Activated CD8-positive, alpha-beta memory T cell treated with anti-CD3 and anti-CD28 coated beads, Interleukin-2, amount 50 U/mL, for 48 hours (primary cell): ENCODE measurements at places on chromosomes 6 and 20.

DNA sequence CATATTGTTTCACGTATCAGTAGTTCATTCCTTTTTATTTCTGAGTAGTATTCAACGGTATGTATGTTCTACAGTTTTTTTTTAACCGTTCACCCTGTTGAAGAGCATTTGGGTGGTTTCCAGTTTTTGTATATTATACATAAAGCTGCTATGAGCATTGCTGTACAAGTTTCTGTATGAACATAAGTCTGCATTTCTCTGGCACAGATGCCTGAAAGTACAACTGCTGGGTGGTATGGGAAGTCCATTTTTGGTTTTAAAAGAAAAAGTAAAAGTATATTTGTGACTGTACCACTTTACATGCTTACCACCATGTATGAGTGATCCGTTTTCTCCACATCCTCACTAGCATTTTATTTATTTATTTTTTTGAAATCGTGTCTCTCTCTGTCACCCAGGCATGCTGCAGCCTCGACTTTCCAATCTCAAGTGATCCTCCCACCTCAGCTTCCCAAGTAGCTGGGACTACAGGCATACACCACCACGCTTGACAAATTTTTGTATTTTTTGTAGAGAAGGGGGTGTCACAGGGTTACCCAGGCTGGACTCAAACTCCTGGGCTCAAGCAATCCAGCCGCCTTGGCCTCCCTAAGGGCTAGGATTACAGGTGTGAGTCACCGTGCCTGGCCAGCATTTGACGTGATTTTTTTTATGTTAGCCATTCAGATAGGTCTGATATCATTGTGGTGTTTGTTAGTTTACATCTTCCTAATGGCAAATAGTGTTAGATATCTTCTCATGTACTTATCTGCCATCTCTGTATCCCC, 11.0 kb upstream of the SIM1 start:
- DNase-seq: no peak

- no peak for DNase-seq
Measured at GRCh38 chr6:6595952-6596351, 7.4 kb downstream of the LY86 start.

DNA sequence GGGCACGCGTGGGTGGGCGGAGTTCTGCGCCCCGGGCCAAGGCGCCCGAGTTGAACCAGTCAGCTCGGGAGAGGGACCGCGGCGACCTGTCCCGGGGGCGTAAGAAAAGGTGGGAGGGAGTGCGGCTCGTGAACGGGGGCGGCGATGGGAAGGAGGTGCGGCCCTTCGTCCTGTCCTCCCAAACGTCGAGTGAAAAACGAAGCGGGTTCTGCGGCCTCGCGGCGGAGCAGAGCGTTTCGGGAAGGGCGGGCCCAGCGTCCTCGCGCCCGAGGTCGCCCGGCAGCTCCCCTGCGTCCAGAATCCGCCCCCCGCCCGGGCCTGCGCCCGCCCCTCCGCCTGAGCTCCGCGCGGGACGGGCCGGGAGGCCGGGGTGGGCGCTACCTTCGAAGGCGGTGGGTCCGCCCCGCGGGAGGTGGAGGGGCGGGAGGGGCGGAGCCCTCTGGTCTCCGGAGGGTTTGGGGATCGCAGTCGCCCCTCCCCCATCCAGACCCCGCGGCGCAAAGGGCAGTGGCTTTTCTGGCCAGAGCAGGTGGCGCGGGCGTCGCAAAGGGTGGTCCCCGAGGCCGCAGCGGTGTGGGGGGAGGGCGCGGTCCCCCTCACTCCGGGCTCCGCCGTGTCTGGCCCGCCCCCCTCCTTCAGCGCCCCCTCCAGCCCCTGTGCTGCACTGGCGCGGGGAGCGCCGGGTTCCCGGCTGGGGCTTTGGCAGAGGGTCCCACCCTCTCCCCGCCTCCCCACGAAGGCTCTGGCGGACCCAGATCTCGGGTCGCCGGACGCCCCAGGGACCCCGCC, 838 bp downstream of the STMN3 start:
- DNase-seq: no peak

DNA sequence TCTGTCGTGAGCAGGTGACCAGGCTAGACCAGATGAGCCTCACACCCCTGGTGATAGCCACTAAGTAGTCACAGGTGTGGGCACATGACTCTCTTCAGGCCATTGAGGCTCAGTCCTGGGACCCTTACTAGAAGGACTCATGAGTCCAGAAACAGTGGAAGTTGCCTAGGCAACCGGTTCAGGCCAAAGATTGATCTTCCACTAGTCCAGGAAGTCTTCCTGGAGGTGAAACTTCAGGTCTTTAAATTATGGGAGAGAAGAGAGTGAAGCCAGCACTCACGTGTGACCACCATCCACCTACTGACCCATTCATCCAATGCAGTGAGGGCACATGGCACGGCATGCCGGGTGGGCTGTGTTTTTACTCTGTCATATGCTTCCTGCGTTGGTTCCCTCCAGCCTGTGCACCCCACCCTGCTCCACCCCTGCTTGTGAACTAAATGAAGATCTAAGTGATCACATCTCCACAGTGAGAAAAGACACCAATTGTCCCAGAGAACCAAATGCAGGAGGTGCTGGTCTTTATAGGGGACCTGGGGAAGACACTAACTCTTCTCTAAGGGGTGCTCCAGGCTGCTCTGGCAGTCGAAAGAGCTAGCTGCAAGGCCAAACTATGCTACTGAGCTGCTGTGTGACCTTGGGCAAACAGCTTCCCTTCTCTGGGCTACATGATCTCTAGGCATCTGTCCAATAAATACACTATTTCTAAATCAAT, 12.5 kb upstream of the STX16 start:
- DNase-seq: no peak

- DNase-seq: no peak
Measured at GRCh38 chr6:13794184-13794583, 20.2 kb downstream of the MCUR1 start.

DNA sequence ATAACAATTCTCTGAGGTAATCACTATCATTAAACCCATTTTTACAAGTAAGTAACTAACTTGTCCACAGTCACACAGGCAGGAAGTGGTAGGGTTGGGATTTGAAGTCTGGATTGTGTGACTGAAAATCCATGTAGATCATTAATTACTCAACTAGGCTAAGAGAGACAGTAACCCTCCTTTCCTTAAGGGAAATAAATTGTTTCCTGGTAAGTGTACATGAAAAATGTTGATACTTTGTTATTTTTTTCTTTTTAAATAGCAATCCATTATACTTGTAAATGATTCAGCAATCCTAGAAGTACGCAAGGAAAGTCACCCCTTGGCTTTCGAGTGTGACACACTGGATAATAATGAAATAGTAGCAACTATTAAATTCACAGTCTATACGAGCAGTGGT, 11.6 kb downstream of the SPACA1 start:
- DNase-seq: no peak

- no peak for DNase-seq
Measured at GRCh38 chr6:147216915-147217314, 12.7 kb downstream of the STXBP5 start.

- no peak for DNase-seq
Measured at GRCh38 chr6:45504947-45505346, 127.2 kb upstream of the SUPT3H start.

DNA sequence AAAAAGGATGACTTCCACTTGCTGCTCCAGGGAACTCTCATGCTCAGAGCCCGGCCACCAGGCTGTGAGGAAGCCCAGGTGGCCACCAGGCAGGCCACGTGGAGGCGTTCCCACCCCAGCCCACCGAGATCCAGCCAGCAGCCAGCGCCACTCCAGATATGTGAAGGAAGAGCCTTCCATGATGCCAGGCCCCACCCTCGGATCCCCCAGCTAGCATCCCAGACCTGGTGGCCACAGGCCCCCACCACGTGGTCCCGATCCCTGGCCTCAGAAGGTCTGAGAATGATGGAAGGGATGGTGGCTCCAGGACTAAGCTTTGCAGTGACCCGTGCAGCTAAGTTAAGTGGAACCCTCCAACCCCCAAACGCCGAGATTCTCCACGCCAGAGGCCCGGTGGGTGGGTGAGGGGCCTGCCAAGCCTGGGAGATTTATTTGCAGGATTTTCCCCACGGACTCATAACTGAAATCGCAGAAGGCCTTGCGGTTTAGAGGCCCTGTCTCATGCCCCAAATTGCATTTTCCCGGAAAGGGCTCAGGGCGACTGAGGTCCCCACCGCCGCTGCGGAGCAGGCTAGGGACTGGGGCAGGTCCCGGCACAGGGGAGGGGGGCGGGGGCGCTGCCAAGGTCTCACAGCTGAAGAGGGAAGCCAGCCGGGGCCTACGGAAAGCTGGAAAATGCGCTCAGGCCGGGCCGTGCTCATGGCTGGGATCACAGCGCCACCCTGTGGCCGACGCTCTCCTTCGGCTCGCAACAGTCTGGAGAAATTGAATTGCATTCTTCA, 31.1 kb upstream of the CST7 start:
- DNase-seq: peak; percentile 83

- DNase-seq: no peak
Measured at GRCh38 chr6:163712981-163713380, 298.5 kb downstream of the QKI start.

- DNase-seq: no peak
Measured at GRCh38 chr6:25312034-25312620, 33.0 kb downstream of the CARMIL1 start.

DNA sequence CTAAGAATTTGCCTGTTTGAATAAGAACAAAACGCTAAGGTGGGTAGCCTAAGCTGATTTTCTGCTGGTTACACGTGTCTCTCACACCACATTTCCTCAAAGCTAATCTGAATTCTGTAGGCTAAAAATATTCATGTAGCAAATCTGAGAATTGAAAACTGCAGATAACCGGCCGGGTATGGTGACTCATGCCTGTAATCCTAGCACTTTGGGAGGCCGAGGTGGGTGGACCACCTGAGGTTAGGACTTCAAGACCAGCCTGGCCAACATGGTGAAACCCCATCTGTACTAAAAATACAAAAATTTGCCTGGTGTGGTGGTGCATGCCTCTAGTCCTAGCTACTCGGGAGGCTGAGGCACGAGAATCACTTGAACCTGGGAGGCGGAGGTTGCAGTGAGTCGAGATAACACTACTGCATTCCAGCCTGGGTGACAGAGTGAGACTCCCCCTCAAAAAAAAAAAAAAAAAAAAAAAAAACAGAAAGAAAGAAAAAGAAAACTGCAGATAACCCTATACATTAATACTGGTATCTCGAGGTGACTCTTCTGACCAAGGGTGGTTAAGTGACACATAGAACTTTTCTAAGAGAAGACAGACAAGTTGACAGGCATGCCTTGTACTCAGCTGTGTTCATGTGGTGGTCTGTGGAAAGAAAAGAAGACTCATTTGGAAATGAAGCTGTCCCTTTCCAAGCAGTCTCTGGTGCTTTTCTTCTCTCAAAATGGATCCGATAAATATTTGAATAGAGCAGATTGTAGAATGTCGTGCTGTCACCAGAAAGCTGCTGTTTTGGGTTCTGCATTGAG, 24.7 kb upstream of the ASXL1 start:
- DNase-seq: peak; percentile 69

GRCh38 chr20:4563534-4563933, 158.2 kb upstream of the PRND start:
- no peak for DNase-seq

- no peak for DNase-seq
Measured at GRCh38 chr6:39184906-39185580, 44.2 kb downstream of the KCNK5 start.

GRCh38 chr20:56766528-56766927, 137.4 kb downstream of the TFAP2C start:
- DNase-seq: no peak

DNA sequence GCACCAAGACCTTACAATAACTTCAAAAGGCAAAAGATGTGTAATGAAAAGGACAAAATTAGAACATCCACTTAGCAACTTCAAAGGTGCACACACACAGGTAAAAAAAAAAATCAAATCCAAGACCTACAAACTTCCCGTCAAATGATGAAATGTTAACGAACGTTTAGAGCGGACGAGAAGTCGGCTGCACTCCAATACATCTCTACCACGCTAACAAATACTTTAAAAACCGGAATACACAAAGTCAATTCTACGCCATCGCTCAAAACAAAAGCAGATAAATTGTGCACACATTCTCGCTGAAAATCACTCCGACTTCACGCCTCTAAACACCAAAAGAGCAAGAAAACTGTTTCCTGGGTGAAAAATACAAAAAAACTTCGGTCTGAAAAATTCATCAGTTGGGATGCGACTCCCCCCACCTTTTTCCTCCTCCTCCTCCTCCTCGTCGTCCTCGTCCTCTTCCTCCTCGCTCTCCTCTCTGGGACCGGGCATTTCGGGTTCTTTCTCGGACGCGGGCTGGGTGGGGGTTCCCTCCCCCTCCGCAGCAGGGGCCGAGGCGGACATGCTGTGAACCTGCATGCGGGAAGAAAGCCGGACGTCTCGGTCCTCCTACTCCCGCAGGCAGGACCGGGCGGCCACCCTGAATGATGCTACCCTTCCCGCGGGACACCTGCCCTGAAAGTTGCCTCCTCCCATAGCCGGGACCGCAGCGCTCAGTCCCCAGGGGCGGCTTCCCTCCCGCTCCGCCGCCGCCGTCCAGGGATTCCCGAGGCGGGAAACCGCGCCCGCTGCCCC, 712 bp downstream of the DEK start:
- DNase-seq: peak; percentile 75

DNA sequence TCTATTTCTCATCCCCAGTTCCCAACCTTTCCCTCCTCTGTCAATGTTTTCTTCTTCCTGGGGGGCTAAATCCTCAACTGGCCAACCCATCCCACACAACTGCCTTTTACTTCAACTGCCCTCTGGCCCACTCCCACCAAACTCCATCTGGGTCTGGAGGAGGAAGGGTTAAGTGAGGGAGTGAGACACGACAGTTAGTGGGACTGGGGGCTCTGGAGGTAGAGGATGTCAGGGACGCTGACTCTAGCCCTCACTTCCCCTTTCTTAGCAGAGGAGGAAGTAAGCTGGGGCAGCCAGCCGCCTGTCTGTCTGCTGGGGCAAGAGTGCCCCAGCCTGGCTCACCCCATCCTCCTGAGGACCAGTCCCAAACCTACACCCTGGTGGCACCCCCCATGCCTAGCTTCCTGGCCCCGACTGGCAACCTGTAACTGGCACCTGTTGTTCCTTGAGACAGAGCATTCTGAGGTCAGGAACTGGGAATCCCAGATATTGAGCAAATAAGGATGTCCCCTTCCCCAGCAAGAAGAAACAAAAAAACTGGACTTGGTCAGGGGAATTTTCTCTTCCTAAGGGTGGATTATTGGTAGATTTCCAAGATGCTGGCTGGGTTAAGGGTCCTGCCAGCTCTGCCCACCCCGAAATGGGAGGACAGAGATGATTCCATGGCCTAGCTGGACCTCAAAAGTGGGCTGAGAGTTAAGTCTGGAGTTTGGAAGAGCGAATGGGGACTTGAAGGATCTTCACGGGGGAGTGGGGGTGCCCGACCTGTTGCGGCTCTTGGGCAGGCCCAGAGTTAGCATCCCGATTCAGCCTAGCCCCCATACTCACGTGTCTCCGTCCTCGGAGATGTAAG, 971 bp downstream of the NFKBIE start:
- DNase-seq: peak; percentile 68

- no peak for DNase-seq
Measured at GRCh38 chr6:119207971-119208725, 129.7 kb upstream of the FAM184A start.
